ENCODE measurements at places on chromosomes 5 and 9.

DNA sequence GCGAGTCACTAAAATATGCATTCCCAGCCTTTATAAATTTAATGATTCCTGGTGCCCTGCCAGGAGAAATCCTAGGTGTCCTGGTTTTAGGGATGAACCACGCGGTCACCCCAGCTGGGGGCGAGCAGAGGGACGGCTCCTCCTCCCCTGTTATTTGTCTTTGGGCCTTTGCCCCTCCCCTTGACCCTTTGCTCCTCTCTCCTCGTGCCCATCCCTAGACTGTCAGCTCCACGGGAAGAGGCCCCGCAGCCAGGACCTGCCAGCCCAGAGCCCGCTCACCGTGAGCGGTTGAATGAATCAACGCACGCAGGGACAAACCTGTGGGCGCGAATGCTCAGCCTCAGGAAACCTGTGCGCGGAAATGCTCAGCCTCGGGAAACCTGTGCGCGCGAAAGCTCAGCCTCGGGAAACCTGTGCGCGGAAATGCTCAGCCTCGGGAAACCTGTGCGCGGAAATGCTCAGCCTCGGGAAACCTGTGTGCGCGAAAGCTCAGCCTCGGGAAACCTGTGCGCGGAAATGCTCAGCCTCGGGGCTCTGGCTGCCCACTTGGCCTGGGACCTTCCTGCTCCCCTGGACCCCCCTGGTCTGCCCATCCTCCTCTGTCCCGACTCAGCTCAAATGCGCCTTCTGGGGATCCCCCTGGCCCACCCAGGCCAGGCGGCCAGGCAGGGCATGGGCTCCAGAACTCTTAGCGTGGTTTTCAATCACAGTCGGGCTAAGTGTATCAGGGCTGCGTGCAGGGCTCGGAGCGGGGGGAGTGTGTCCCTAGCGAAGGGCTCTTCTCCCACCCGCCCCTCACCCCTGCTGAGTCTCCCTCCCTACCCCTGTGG is 140.5 kb upstream of the COL5A1 start:
- DNase-seq: no peak

- no peak for DNase-seq
Measured at GRCh38 chr9:133421615-133422542, at the start of gene ADAMTS13. Gene ADAMTS13 (plus strand): TSS chr9:133422367. CDS start chr9:133422444, 77 bp downstream.

GRCh38 chr5:103951776-103952175 is 389.2 kb upstream of the NUDT12 start:
- DNase-seq: no peak

DNA sequence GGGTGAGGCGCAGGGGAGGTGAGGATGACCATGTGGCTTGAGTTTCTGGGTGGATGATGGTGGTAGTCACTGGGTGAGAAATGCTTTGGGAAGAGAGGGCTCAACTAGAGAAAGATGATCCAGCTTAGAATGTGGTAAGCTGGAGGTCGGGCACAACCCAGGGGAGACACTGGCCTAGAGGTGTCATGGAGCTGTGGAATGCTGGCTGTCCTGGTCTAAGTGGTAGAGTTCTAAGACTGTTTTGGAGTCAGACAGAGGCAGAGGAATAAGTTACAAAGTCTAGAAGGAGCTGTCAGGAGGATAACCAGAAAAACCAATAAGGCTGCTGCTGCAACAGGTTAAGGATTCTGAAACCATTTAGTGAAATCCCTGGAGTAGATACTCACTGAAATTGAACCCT is 19.2 kb upstream of the ACSL6 start:
- no peak for DNase-seq

DNA sequence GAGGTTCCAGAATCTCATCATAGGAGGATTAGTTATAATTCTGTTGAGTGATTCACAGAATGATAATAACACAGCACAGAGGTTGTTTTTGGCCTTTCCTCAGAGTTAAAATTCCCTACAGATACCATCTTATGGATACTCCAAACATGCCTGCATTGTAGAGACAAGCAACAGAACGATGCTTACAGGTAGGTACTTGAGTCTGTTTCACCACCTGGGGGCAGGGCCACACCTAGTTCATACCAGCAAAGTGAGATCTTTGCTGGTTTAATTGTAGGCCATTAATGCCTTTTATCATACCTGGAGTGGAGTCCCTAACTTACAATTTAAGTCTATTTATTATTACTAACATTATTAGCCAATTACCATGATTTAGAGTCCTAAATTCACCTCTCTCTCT is 416.5 kb upstream of the TLE4 start:
- no peak for DNase-seq

GRCh38 chr5:54670281-54670680 is 152.7 kb downstream of the SNX18 start:
- DNase-seq: no peak

DNA sequence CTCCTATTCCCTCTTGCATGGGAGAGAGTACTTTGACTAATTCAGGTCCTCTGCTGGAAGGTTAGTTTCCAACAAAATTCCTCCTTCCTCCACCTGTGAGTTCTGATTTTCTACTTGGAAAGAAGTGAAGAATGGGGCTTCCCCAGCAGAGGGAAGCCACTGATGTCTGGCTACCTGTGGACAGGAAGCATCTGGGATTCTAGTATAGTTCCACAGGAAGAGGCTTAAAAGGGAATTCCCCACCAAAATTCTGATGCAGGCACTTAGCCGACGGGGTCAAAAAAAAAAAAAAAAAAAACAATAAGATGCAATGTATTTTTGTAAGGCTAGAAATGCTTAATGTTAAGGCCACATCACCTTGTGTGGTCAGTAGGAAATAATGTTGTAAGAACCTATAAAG is 33.4 kb downstream of the PCDHGC5 start:
- DNase-seq: no peak

DNA sequence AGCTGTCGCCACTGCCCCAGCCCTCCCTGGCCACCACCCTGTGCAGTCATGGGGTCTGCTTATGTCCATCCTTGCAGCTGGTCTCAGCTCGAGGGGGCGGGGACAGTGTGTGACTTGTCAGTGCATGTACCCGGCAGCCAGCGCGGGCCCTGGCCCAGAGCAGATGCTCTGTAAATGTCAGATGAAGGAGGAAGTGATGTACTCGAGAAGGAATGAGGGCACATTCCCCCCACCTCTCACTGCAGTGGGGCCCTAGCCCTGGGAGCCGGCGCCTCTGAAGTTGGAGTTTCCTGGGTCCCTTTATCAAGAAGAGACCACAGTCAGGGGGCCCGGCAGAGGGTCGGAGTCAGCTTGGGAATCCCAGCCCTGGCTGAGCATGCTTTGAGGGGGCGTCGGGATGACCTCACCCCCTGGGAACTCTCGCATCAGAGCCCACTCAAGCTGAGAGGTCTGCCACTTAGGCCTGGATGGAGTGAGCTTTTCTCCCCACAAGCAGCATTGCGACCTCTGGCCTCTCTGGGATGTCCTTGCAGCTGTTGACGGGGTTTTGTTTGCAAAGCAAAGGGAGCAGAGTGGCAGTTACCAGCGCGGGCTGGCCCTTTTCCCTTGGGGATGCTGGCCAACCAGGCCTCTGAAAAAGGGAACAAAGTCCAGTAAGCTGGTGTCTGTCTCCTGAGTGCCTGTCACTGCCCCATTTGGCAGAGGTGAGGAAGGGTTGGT is 19.0 kb downstream of the NEURL1B start:
- no peak for DNase-seq

GRCh38 chr9:92500725-92501124 is 18.4 kb upstream of the ASPN start:
- DNase-seq: no peak

DNA sequence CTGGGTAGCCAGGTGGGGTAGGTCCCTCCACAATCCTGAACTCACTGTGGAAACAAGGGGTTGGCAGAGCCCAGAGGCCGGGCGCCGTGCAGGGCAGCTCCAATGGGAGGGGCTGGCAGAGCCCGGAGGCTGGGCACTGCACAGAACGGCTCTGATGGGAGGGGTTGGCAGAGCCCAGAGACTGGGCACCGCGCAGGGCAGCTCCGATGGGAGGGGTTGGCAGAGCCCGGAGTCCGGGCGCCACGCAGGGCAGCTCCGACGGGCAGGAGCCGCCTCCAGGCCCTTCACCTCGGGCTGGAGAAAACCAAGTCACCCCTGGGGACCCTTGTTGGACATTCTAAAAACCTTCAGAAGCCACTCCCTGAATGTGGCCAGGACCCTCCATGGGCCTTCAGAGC is 9.3 kb downstream of the NACC2 start:
- DNase-seq: peak; percentile 85

DNA sequence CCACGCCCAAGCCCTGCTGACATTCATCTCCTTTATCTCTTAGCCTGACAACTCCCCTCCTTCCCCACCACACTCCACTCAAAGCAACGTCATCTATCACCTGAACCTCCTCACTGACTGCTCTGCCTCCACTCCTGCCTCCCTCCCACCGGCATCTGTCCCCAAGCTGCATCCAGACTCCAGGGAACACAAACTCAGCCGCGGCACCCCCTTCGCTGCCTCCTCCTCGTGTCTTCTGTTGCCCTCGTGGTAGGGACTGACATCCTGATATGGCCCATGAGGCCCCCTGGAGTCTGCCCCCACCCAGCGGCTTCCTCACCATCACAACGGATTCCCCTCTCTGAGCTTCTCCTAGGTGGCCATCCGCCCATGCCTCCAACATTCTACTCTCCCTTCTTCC is 101.0 kb upstream of the TAS2R1 start:
- no peak for DNase-seq

DNA sequence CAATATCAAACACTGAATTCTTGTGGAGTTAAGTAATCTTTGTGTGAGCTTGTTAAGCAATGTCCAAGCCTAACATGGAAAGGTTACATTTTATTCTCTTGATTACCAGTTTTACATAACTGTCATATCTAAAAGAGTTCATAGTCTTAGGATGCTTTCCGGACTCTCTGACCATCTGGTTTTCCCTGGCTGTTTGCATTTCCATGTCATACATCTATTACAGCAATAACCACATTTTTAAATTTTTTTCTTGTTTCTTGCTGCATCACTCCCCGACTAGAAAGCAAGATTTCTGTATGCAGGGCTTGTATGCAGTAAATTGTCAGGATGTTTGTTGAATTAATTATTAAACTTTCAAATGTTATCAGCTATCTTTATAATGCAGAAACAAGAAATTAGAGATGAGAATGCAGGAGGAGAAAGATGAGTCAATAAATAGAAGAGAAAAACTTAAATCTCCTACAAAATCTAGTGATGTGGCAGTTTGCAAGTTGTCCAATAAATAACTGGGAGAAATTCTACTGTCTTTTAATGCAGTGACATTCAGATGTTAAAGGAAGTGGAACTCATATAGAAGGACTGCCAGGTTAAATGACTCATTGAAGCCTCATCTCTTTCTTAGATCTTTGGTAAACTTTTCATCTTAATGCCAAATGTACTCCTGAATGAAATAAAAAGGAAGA is 179.6 kb upstream of the SGCD start:
- no peak for DNase-seq

DNA sequence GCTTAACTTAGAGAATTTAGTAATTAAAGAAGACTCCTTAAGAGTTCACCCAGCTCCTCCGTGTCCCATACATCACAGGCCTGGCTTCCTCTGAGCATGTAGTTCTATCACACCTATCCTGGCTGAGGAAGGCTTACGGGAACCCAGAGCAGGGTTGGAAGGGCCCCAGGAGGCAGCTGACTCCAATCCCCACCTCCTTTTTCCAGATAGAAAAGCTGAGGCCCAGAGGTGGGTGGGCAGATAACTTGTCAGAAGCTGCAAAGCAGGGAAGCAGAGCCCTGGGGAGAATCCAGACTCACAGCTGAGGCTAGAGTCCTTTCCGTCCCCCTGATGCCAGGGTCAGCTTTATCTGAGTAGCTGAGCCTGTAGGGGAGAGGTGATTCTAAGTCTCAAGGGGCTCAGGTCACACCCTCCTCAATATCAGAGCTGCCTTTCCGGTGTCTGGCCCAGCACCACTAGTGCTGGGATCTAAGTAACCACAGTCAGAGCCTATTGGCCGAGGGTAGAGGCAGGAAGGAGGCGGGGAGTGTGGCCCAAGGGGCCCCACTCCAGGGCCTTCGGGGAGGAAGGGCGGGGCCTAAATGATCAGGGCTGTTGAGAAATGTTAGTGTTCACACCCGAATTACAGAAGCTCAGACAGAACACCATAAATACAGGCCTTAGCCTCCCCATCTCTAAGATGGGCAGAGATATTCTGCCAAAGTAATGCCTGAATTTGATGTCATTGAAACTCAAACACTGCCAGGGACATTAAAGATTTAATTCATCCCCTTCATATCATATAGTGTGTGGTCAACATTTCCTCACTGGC is 9.9 kb downstream of the CCDC69 start:
- DNase-seq: no peak

DNA sequence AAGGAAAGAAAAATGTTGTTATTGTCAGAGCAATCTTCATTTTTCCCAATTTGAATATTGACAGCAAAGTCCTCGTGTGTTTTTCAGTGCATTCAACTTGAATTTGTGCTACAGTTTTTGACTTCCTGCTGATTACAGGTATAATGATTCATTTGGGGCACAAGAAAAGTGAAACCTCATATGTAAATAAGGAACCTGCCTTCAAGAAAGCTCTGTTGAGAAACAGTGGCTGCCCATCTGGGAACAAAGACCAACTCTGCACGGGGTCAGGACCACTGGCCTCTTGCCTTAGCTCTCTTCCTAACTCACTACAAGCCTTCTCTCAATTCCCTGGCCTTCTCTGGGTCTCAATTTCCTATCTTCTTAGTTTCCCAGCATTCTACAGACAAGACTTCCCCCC is 21.0 kb downstream of the TIMD4 start:
- no peak for DNase-seq

- DNase-seq: no peak
Measured at GRCh38 chr5:180329606-180330269, 23.4 kb downstream of the GFPT2 start.

DNA sequence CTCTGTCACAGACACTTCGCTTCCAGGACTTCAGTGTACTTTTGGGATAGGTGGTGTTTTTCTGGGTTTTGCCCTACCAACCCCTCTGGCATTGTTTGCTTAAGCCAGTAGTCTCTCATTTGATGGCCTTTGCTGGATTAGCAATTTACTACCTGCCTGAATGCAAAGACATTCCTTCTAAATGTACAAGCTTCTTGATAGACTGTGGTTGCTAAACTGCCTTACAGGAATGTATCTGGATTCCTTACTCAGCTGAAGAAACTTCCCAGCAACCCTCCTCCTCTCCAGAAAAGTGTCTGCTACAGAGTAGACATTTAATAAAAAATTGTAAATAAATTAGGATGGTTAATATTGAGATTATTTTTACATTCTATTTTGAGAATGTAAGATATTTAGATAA is 1916.7 kb downstream of the EFNA5 start:
- no peak for DNase-seq

DNA sequence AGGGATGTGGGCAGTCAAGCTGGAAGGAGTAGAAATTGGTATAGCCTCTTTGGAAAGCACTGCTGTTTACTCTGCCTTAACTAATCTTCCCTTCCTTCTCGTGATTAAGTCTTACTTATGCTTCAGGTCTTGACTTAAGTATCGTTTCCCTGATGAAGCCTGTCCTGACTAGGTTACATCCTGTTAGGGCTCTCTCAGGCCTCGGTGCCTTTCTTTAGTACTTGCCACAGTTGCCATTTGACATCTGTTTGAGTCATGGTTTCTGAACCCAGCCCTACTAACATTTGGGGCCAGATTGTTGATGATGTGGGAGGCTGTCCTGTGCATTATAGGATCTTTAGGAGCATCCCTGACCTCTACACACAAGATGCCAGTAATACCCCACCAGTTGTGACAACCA is 94.4 kb downstream of the GAPVD1 start:
- no peak for DNase-seq

- no peak for DNase-seq
Measured at GRCh38 chr5:135484674-135485086, 32.5 kb upstream of the TIFAB start.

All from caudate nucleus (tissue), 63 donors.